ENCODE measurements at places on chromosomes 2 and 18.
A peak's percentile ranks its signal among the peaks of the same experiment; 100 is the strongest.

DNA sequence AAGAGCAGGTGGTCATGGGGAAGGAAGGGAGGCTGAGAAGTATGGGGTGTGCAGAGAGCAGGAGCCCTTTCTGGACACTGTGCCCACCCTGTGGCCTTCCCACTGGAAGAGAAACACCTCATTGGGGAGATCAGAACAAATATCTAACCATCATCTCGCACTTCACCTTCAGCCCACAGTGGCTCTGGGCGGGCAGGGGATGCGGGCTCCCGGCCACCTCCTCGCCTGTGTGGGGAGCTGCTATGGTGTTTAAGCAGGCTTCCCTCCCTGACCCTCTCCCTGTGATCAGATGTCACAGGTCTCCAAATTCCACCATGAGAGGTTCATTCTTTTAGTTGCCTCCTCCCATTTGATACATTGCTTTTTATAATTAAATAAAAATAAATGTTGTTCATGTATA is 5.0 kb downstream of the FBLN7 start:
- DNase-seq: no peak

DNA sequence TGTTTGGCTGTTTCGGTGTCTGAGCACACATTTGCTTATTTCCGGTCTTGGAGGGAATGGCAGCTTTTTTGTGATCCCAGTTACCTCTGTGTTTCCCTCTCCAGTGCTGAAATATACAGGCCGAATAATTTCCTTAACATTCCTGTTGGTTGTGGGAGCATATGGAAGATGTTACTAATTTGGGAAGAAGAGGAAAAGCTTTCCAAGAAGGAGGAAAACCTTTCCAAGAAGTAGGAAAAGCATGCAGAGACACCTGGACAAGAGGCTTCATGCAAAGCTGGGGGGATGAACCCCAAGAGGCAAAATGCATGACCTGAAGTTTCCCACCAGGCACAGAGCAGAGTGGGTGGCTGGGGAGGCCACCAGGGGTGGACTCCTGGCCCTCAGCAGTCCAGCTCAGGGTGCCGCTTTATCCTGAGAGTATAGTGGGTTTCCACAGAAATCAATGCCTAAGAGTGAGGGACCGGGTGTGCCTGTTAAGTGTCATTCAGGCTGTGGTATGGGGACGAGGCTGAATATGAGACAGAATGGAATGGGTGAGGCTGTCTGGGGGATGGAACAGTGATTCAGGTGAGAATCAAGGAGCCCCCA is 25.5 kb upstream of the GNAL start:
- no peak for DNase-seq

DNA sequence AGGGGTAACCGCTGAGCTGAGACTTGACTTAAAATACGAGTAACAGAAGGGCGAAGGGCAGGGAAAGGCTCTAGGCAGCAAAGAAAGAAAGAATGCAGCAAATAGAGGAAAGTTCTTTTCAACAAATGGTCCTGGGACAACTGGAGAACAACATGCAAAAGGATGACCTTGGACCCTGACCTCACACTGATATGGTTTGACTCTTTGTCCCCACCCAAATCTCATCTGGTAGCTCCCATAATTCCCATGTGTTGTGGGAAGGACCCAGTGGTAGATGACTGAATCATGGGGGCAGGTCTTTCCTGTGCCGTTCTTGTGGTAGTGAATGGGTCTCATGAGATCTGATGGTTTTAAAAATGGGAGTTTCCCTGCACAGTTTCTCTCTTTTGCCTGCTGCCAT is 33.9 kb downstream of the ST3GAL5 start:
- no peak for DNase-seq

GRCh38 chr2:120344976-120345581 is 857 bp upstream of the INHBB start:
- DNase-seq: peak; percentile 23

- DNase-seq: no peak
Observed at GRCh38 chr18:62611453-62612288, 88.8 kb downstream of the ZCCHC2 start.

DNA sequence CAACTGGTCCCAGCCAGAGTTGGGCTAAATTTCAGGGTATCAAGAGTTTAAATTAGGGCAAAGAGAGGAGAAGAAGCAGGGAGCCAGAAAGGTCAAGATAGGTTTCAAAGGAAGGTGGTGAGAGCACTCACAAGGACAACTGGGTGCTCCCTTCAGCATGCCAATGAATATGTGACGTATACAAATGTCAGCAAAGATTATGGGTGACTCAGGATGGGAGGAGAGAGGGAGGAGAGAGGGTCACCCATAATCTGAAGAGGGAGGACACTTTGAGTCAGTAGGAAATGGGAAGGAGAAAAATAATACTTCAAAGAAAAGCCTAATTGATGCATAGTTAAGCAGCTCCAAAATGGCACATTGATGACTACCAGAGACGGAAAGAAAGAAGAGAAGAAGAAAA is 53.1 kb upstream of the ABCA12 start:
- DNase-seq: no peak

DNA sequence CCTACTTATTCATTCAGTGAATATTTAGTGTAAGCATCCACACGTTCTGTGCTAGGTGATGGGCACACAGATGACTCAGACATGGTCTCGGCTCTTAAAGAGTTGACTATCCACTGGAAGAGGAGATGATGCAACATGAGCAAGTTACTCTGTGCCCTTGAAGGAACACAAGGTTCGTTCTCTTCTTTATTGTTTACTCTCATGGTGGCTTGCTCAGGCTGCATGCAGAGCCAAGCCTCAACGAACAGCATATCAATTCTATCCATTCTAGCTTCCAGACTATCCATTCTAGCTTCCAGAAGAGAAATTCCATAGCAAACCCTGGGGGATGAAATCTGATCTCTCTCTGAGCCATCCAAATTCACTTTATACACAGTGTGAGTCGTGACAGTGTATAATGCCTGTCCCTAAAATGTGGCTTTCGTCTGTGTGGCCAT is 68.1 kb upstream of the CTAGE1 start:
- peak; percentile 71 for DNase-seq

DNA sequence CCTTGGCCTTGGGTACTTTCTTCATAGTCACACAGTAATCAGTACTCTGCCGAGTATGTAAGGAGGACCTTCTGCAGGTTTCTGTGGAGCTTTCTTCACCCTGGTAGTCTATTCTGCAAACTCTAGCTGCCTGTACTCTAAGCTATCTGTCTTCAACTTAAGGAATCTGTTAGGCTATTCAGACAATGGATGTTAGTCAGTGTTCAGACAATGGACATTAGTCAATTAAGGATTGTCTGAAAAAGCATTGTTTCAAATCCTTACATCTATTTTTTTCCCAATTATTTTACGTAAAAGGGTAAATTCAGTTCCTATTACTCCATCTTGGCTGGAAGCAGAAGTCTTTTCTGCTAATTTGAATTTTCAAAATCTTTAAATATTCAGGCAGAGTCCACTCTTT is 75.7 kb downstream of the WDR7 start:
- no peak for DNase-seq

DNA sequence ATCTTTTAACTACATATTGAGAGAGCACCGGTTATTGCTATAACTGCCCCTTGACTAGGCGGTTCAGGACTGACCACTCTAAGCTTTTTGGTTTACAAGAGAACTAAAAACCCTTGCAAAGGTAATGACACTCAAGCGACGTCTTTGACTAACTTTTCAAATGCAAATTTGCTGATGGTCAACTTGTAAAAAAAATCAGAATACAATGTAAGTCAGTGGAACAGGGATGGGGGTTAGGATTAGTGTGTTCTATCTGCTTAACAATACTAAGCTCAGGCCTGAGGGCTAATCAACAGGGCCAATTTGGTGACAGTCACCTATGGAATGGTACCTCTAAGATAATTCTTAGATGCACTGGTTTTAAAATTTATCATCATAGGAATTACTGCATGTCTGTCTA is 57.1 kb downstream of the ZAP70 start:
- DNase-seq: no peak

DNA sequence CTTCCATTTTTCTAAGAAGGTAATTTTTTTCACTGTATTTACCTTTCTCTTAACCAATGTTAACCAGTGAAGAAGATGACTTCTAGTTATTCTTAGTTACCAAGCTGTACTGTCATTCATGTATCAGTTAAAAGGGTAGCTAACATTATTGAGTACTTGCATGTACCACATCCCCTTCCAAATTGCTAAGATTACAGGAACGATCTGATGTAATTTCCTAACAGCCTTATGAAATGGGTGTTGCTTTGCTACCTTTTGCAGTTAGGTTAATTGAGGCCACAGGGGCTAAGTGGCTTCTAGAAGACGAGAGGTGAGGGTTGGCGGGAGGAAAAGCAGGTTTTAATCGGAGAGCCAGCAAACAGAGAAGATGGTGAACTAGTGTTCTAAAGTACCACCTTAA is 1.8 kb upstream of the SULT6B1 start:
- no peak for DNase-seq

DNA sequence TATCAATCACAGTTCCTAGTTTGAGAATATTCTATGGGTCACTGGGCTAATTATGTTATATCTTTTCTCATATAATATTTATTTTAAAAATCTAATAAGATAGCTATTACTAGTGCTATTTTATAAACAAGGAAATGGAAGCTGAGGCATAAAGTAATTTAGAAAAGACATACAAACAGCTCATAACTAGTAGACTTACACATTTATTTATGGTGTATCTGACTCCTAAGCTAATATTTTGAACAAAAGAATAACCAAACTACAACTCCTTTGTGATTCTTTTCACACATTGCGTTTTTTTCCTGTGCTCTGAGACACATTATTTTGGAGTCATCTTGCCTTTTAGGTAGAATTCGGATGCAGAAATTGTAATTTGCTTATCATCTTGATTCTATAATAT is 742.0 kb upstream of the LRRTM4 start:
- no peak for DNase-seq
